HuH-7 (cell line): ENCODE measurements at places on chromosomes 3 and 15.

GRCh38 chr3:33942483-33943150, 144.2 kb downstream of the PDCD6IP start:
- DNase-seq: no peak

DNA sequence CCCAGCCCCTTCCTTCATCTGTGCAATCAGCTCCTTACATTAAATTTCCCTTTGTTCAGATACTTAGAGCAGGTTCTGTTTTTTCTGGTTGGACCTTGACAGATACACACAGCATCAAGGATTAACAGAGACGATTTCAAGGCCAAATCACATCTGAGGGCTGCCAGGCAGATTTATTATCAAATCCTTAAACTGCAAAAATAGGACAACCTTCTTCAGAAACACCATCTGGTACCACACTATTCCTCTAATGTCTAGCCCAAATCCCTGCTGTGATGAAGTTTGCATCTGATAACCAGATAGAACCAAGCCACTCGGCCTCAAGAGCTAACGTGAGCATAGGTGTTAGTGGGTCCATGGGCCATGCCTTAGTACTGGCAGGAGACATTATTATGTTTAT, 250.7 kb upstream of the PROK2 start:
- DNase-seq: no peak

DNA sequence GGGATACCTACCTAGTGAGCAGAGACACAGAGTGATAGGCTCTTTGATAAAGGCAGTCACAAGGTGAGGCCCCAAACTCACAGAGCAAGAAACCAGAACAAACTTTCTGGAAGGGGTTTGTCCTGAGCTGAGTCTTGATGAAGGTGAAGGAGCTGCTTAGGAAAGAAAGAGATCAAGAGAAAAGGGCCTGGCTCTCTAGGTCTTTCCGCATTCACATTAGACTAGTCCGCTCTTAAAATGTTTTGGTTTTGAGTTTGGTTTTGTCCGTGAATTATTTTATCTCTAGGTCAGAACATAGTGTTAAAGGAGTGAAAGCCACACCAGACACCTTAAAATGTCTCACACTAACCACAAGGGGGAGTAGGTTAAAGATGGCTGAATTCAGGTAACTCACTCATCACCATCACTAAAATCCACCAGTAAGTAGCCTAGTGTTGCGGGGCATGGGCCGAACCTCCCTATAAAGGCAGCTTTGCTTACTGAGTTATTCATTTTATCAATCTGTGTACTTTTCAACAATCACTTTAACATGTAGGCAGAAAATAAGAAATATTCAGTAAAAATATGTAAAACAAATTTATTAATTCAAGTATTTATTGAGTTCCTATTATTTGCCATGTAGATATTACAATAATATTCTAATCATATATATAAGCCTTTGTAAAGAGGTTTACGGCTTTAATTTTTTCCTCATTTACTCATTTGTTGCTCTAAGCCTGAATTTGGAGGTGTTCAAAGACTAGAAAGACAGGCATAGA, 121.5 kb upstream of the TSC22D2 start:
- DNase-seq: no peak

DNA sequence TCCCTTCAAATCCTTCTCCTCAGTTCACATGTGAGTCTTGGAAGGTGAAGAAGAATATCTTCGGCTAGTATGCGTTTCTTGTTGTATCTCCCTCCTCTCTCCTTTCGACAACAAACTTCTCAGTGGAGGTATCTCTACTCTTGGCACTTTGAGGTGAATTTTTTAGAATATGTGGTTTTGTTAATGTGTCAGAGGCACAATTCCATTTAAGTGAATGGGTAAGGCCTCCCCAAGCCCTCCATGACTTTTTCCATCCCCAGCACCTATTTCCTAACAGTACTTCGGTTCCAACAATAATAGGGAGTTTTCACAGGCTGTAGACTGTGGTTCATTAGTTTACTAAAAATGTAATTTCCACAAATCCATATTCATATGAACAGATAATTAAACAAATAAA, 74.2 kb downstream of the TM4SF4 start:
- no peak for DNase-seq

DNA sequence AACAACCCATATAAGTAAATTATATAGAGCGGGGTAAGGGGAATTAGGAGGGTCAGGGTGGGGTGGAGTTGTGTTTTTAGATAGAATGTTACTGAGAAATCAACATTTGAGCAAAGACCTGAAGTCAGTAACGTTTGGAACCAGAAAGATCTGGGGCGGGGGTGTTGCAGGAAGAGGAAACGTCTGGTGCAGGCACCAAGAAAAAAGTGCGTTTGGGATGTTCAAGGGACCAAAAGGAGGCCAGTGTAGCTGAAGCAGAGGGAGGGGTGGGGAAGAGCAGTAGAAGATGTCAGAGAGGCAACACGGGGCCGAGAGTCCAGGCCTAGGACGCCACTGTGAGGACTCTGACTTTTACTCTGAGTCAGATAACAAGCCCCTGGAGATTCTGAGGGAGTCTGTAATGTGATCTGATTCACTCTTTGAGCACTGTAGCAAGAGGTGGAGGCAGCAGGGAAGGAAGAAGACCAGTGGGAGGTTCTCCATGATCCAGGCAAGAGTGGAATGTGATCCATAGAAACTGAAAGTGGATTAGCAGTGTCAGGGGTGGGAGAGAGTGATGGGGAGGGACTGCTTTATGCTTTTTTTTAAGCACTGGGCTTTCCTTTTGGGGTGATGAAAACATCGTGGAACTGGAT, 179.3 kb upstream of the CHRM5 start:
- DNase-seq: no peak

- DNase-seq: peak; percentile 17
These were observed 42.0 kb upstream of the SACM1L start for GRCh38 chr3:45647148-45647619.

DNA sequence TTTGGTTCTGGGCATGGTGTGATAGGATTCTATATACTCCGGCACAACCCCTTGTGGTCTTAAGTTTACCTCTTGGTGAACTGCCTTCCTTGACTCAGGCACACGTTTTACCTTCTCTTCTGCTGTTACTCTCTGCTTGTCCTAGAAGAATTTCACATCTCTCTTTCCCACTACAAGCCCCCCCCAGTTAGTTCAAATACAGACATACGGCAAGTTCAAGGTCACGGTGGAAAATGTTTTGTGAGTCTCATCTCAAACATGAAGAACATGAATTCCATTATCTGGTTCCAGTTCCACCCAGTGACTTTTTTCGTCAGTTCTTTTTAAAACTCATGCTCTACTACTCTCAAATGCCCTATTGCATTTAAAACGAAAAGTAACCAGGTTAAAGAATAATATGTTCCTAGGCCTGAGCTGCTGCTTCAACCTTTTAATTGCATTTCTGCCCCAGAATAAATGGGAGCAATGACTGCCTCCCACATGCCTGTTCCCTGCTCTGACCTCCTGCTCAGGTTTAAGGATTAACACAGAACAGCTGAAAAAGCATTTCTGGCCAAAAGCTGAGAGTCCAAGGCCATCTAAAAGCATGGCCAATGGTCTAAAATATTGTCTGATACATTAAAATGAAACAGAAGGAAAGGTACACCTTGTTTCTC, 132.8 kb downstream of the OSBPL10 start:
- DNase-seq: no peak

GRCh38 chr3:46549408-46549904, 16.6 kb downstream of the LRRC2 start:
- no peak for DNase-seq

DNA sequence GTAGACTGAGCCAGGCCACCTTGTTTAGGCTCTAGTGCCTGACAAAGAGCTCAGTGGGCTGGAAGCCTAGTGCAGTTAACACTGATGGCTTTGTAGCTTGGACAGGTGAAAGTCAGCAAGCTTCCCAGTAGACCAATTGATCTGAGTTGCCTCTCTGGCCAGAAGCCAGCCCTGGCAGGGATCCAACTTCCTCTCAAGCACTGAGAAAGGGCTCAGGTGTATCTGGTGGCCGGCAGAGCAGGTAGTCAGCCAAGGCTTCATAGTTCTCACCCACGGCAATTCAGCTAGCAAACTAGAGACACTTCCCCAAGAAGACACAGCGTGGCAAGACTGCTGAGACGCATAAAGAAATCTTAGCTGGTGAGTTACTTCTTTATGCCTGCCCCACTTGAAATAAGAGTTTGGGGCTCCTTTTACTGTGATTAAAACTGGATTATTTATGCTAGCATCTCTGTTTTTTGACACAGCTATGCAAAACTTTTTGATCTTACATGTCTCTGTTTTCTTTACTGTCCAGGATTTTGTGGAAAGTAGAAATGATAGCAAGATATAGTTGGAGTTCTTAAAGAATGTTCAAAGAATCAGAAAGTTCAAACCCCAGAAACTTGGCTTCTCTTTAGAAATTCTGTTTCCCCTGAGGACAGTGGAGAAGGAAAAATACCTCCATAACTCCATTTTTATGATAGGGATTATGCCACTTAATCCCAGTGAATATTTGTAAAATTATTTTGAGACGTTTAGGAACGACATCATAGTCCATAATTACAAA, 8.4 kb upstream of the CA12 start:
- no peak for DNase-seq

- DNase-seq: no peak
These were observed 33.4 kb downstream of the EIF3J start for GRCh38 chr15:44570361-44570760.

- DNase-seq: no peak
These were observed 492 bp upstream of the FAM43A start for GRCh38 chr3:194685065-194685717.

DNA sequence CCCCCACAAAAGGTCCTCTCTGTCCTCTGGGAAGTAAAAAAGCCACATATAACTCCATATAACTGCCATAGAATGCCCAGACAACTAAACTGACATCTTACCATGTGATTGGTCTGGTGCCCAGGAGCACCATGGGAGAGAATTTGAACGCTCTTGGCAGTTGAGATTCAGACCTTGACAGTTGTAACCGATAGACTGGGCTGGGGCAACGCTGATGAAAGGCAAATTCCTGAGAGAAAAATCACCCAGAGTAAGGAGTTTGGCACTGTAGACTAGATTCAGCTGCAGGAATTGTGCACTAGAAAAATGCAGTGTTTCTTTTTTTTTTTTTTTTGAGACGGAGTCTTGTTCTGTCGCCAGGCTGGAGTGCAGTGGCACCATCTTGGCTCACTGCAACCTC, 240.5 kb downstream of the SOX2 start:
- DNase-seq: no peak

GRCh38 chr3:178712247-178712646, 176.0 kb downstream of the KCNMB2 start:
- no peak for DNase-seq

GRCh38 chr3:151467069-151467468, 6.2 kb upstream of the IGSF10 start:
- no peak for DNase-seq

GRCh38 chr3:192313605-192314004, 413.7 kb downstream of the FGF12 start:
- DNase-seq: no peak

GRCh38 chr15:56831467-56832005, 86.9 kb upstream of the TCF12 start:
- DNase-seq: no peak

- no peak for DNase-seq
These were observed 358.7 kb downstream of the TUSC7 start for GRCh38 chr3:117068301-117068700.

GRCh38 chr3:140898340-140899180, 43.1 kb upstream of the SLC25A36 start:
- no peak for DNase-seq

DNA sequence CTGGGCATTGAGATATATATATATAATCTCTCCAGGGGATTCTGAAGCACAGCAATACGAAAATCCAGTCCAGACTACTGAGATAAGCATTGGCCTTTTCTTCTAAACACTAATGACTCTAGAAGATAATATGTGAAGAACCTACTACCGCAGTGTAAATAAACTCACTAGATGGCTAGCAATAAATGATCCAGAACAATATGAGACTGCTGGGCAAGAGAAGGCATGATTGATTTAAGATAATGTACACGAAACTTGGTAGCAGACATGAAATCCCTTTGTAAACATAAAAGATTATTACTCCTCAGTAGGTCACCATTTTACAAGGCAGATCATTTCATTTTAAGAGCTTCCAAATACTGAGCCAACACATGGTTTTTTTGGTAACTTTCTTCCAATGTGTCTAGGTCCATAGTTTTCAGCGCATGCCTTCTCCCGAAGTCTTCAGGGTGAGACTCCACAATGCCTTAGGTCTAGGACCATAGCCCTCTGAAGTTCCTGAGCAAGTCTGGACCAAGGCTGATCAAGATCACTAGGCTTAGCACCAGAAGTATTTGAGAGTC, 193.2 kb downstream of the LRRN1 start:
- no peak for DNase-seq

DNA sequence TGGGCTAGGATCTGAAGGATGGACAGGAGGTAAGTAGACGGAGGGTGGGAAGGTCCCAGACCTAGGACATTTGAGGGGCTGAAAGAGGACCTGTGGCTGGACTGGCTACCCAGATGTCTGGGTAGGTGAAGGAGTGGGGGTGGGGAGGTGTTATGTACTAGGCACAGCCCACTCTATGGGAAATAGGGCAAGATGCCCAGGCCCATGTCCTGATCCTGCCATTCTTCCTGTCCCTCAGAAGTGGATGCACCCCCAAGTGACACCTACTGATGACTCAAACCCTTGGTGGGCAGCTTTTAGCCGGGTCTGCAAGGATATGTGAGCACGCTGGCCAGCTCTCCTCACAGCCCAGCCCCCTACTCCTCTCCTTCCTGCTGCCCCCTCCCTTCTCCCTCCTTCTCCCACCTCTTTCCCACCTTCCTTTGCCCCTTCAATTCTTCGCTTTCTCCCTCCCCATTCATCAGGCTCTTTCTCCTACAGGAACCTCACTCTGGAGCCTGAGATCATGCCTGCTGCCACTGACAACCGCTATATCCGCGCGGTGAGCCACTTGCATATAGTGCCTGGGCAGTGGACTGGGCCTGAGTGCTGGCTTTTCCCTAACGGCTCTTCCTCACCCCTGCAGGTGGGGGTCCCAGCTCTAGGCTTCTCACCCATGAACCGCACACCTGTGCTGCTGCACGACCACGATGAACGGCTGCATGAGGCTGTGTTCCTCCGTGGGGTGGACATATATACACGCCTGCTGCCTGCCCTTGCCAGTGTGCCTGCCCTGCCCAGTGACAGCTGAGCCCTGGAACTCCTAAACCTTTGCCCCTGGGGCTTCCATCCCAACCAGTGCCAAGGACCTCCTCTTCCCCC, 5.2 kb downstream of the ACY1 start:
- no peak for DNase-seq

GRCh38 chr3:60917141-60917540, 334.1 kb downstream of the FHIT start:
- no peak for DNase-seq

DNA sequence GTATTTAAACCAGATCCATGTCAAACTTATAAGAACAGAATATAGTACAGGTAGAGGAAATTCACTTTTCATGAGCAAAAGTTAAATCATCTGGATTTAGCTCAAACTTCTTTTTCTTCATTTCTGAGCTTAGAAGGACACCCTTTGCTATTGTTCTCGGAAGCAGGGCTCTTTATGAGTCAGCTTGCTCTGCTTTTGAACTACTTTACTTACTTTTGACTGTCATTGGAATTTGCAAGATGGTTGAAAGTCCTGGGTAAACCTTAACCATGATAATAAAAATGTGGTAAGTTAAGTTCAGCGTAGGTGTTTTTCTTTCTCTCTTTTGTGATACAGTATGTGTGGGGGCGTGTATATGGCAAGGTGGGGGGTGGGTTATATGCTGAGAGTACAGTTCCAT, 312.7 kb upstream of the DPH6 start:
- no peak for DNase-seq

GRCh38 chr3:168425936-168426595, 330.3 kb upstream of the GOLIM4 start:
- DNase-seq: no peak
